ENCODE measurements at places on chromosomes 13 and 19.
A peak's percentile ranks its signal among the peaks of the same experiment; 100 is the strongest.

DNA sequence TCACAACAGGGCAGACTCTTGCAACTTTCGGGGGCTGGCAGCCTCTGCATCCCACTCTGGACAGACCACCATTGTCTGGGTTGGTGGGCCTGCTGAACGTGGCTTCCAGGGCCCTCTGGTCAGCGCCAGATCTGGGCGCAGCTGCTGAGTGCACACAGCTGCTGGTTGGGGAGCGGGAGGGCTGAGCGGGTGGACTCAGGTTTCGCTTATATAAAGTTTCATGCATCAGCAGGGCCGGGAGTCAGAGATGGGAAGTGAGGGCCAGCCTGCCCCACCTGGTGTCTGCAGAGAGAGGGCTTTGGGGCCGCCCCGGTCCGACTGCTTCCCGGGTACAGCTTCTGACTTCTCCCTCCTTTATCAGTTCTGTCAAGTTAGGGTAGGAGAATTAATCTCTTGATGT lies 6.9 kb downstream of the ARHGEF7 start:
- no peaks in the 10 kb centered on the region for H3K36me3 ChIP-seq
- H3K27me3 ChIP-seq, result no peaks in the 10 kb centered on the region
- no peak for DNase-seq
- H3K4me3 ChIP-seq, result no peak overlapping the region
- no peaks in the 10 kb centered on the region for H3K4me1 ChIP-seq

DNA sequence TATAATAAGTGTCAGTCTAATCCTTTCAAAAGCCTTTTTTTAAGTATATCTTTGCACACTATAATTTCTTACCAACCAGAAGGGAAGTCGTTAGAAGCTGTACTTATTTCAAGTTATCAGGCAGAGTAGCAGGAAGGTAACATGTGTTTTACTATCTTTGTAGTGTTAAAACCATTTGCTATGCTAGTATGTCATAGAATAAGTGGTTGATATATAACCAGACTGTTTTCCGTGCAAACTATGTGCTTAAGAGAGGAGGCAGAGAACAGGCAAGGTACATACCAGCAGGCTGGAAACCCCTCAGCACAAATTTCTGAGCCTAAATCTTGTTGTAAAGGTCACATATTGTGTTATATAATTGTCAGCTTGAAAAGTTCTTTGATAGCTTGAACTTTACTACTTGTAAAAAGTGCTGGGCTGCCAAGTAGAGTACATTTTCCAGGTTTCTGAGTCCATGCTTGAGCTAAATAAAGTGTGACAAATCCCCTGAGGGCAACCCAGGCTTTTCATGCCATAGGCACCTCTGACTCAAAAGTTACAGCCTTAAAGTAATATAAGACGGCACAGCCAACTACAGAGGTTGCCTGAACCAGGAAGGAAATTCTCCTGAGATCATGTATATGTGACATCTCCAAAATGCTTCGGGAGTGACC lies 1297.4 kb downstream of the PCDH9 start:
- no peak for DNase-seq
- H3K36me3 ChIP-seq, result no peaks in the 10 kb centered on the region
- no peak overlapping the region for H3K4me3 ChIP-seq
- no peaks in the 10 kb centered on the region for H3K4me1 ChIP-seq
- H3K27ac ChIP-seq, result no peak overlapping the region

- DNase-seq, result no peak
- no peaks in the 10 kb centered on the region for H3K27me3 ChIP-seq
- no peak overlapping the region for H3K27ac ChIP-seq
- no peak overlapping the region for H3K4me3 ChIP-seq
- no peaks in the 10 kb centered on the region for H3K4me1 ChIP-seq
Measured at GRCh38 chr13:110589793-110590390, 25.5 kb upstream of the NAXD start.

DNA sequence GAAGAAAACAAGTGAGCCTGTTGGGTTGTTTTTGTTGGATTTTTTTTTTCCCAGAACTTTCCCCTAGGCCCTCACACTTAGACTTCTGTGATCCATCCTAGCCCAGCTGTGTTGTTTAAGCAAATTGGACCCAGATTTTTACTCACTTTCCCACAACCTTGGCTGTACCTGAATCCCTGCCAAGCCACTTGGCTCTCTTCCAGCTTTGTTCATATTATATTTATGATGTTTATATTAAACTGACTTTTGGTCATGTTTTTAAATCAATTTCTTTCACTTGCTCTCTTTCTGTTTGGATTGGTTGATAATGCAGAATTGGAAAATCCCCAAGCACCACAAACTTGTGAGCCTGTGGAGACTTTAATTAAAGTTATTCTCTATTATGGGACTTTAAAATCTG lies 16.6 kb downstream of the OLFM4 start:
- H3K27ac ChIP-seq, result no peak overlapping the region
- H3K4me1 ChIP-seq, result peaks cover 28% of the 10 kb centered on the region
- H3K27me3 ChIP-seq, result no peaks in the 10 kb centered on the region
- DNase-seq, result no peak

DNA sequence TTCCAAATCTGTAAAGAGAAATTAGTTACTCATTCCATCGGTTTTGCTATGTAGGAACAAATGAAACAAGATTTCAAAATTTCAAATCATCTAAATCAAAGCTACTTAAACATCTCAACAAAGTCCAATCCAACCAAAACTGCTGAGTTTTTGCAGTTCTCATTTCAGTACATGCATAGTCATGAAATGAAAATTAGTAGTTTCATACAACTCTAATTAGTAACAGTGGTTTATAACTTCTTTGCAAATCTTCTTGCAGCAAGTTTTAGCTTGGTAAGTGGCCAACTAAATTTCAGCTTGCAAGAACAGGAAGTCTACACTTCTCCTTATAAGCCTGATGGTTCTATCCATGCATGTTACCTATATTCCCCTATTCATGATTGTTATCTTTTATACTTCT lies 75.6 kb downstream of the SPRY2 start:
- H3K27ac ChIP-seq, result no peak overlapping the region
- H3K36me3 ChIP-seq, result no peaks in the 10 kb centered on the region
- H3K4me3 ChIP-seq, result no peak overlapping the region
- no peaks in the 10 kb centered on the region for H3K27me3 ChIP-seq
- DNase-seq, result no peak
- no peaks in the 10 kb centered on the region for H3K4me1 ChIP-seq

GRCh38 chr13:42836930-42837690 lies 55.7 kb downstream of the FAM216B start:
- H3K27ac ChIP-seq, result no peak overlapping the region
- H3K4me1 ChIP-seq, result peaks cover 7% of the 10 kb centered on the region
- no peaks in the 10 kb centered on the region for H3K27me3 ChIP-seq
- no peak for DNase-seq
- no peaks in the 10 kb centered on the region for H3K36me3 ChIP-seq

DNA sequence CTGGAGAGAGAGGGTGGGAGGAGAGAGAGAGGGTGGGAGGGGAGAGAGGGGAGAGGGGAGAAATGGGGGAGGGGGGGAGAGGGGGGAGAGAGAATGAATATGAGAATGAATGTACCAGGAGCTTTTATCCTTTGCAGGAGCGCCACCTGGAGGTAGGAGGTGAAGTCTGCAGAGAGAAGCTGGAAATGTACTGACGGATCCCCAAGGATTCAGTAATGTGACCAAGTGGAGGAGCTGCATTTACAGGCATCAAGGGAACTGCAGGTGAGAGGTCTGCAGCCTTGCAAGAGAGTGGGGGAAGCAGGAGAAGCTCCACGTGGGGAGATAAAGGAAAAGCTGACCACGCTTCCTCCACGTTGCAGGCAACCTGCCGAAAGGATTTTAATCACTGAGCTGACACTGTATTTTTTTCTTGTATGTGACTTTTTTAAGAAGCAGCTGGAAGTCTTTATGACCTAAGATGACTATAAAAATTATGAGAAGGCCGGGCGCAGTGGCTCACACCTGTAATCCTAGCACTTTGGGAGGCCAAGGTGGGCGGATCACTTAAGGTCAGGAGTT lies 33.7 kb downstream of the VSTM1 start:
- no peaks in the 10 kb centered on the region for H3K36me3 ChIP-seq
- H3K4me1 ChIP-seq, result no peaks in the 10 kb centered on the region
- no peak overlapping the region for H3K27ac ChIP-seq

DNA sequence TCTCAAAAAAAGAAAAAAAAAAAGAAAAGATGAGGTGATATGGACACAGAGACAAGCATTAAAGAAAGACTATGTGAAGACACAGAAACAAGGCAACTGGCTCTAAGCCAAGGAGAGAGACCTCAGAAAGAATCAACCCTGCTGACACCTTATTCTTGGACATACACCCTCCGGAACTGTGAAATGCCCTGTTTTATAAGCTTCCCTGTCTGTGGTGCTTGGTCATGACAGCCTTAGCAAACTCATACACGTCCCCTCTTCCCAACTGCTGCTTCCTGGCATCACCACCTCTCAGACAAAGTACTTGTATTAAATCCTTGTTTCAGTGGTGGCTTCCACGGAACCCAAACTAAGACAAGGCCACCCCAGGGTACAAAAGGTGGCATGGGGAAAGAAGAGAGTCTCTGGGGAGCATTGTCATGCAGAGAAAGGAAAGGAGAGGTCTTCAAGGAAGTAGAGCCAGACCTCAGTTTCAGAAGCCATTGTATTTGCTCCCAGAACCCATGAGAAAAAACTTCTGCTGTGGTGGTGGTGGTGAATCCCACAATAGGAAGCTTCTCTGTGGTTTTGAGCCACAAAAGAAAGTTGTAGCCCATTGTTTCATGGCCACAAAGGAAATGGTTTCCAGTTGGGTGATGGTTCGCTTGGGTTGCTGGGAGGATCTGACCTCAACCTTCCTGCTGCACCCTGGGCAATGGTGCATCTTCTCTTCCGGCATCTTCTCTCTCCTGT lies 16.3 kb upstream of the TSPAN16 start:
- DNase-seq, result peak; percentile 48
- H3K4me1 ChIP-seq, result no peaks in the 10 kb centered on the region
- no peak overlapping the region for H3K27ac ChIP-seq
- no peaks in the 10 kb centered on the region for H3K36me3 ChIP-seq
- no peak overlapping the region for H3K4me3 ChIP-seq
- no peaks in the 10 kb centered on the region for H3K27me3 ChIP-seq

- H3K4me3 ChIP-seq, result peak overlapping the region; percentile 72
- H3K4me1 ChIP-seq, result peaks cover 23% of the 10 kb centered on the region
- no peaks in the 10 kb centered on the region for H3K27me3 ChIP-seq
Measured at GRCh38 chr19:14418856-14419105, 360 bp downstream of the DDX39A start.

DNA sequence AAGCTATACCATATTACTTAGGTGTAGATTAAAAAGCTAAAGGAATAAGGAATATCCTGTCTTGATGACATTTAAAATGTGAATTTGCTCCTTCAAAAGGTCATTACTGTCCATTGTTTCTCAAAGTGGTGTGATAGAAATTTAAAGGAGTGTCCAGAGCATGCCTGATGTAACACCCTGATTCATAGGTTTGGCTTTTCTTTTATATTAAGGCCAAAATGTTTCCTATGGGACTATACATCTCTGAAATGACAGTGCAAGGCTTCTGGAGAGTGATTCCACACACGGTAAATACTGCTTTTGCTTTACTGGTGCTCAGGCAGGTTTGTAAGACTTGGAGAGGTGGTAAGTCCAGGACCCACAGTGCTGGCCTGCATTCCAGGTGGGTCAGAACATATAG lies 289.9 kb downstream of the RFC3 start:
- no peak overlapping the region for H3K27ac ChIP-seq
- H3K4me3 ChIP-seq, result no peak overlapping the region
- no peaks in the 10 kb centered on the region for H3K36me3 ChIP-seq
- no peaks in the 10 kb centered on the region for H3K4me1 ChIP-seq
- no peaks in the 10 kb centered on the region for H3K27me3 ChIP-seq
- DNase-seq, result no peak

GRCh38 chr19:57830071-57830602 lies at the start of gene ZNF587B:
TSS of gene ZNF587B (plus strand) at chr19:57830299. CDS start at chr19:57830529, 230 bp downstream.
- no peaks in the 10 kb centered on the region for H3K36me3 ChIP-seq
- no peaks in the 10 kb centered on the region for H3K4me1 ChIP-seq
- no peak within 1 kb of the TSS for H3K27ac ChIP-seq
- DNase-seq, result peak; percentile 27

DNA sequence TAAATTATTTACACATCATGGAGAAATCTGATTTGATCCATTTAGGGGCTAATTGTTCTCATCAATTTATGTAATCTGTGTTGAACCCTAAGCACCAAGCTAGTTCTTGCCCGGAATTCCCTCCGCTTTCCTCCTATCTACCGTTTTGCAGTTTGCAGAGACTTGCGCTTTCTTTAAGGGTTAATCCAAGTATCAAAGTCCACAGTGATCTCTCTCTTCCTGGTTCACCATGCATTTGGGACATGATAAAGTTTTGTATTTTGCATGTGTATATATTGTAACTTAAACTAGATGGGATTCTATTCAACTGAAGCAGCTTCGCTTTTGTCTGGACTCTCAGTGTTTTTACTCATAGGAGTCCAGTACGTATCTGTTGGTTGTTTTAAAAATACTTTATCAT lies 13.8 kb upstream of the KLF5 start:
- no peaks in the 10 kb centered on the region for H3K36me3 ChIP-seq
- no peak overlapping the region for H3K27ac ChIP-seq
- no peak overlapping the region for H3K4me3 ChIP-seq
- H3K27me3 ChIP-seq, result no peaks in the 10 kb centered on the region

DNA sequence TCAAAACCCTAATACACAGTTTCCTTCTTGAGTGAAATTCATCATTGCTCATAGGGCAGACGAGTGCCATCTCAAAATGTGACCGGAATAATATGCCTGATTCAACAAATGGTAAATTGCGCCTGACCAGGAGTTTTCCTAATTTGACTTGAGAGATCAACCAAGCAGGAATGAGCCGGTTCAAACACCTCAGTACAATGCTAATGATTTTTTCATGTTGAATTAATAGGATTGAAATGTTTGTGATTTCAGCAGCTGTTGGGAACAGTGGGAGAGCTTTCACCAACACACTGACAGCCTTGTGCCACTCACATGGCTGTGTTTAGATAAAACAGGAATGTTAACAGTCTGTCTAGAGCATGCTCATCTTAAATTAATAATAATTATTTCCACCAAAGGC lies 484.8 kb downstream of the PCDH9 start:
- no peak overlapping the region for H3K27ac ChIP-seq
- H3K27me3 ChIP-seq, result no peaks in the 10 kb centered on the region
- no peaks in the 10 kb centered on the region for H3K4me1 ChIP-seq
- H3K4me3 ChIP-seq, result no peak overlapping the region

GRCh38 chr13:107210723-107211030 lies 642.7 kb upstream of the ARGLU1 start:
- no peak overlapping the region for H3K27ac ChIP-seq
- DNase-seq, result no peak
- H3K4me1 ChIP-seq, result peaks cover 13% of the 10 kb centered on the region
- no peaks in the 10 kb centered on the region for H3K36me3 ChIP-seq

DNA sequence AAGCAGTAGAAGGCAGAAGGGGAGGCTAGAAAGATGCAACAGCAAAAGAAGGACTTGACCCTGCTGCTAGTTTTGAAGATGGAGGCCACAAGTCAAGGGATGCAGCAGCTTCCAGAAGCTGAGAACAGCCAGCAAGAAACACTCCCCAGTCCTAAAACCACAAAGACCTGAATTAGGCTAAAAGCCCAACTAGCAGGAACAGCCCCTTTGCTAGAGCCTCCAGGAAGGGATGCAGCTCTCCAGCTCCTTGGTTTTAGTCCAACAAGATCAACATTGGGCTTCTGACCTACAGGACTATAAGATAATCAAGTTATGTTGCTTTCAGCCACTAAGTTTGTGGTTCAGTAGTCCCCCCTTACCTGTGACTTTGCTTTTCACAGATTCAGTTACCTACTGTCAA lies 10.5 kb upstream of the LATS2 start:
- no peaks in the 10 kb centered on the region for H3K27me3 ChIP-seq
- H3K4me1 ChIP-seq, result peaks cover 4% of the 10 kb centered on the region
- no peak for DNase-seq
- H3K27ac ChIP-seq, result no peak overlapping the region
- H3K36me3 ChIP-seq, result no peaks in the 10 kb centered on the region

Data from Peyer's patch (tissue), 4 donors.